Stimulated activated CD4-positive, alpha-beta T cell treated with anti-CD3 and anti-CD28 coated beads, Interleukin-1b, Interleukin-23, amount 100 ng/mL, for 4 hours (primary cell): ENCODE measurements at places on chromosomes 4 and X.

DNA sequence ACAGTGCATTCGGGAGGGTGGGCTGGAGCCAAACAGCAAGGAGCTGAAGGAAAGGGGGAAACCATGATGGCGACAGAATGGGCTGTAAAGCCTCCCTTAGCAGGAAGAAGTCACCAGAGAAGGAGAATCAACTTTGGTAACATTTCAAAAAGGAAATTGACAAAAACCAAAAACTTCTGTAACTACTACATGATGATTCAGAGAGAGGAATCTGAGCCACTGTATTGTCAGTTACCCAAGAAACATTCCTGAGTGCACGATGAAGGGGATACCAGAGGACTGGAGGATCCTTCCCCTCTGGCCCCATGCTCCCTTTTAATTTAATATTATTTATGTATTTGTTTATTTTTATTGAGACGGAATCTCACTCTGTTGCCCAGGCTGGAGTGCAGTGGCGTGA is 26.3 kb downstream of the PDHA1 start:
- DNase-seq, result no peak

GRCh38 chr4:141006242-141006802 is 126.9 kb downstream of the RNF150 start:
- no peak for DNase-seq

DNA sequence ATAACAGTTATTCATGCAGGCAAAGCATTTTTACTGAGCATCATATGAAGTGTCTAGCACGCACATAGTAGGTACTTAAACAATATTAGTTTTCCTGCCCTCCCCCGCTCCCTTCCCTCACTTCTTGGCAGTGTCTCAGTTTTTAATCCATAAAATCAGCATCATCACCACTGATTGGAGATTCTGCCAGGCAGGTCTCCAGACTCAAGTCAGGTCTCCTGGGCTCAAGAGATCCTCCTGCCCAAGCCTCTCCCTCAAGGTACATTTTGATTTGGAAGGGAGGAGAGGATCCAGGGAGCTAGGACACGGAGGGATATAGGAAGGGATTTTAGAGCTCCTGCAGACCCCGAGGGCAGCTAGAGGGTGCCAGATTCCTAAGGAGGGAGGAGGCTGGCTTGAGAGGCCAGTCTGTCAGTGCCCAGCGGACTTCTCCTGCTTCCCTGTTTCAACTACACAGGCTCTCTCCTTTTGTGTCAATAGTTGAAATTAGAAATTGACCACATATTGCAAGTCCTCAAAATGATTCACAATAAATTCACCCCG is 4.4 kb upstream of the FAT1 start:
- no peak for DNase-seq

GRCh38 chr4:188016754-188017153 is 21.2 kb downstream of the ZFP42 start:
- no peak for DNase-seq

DNA sequence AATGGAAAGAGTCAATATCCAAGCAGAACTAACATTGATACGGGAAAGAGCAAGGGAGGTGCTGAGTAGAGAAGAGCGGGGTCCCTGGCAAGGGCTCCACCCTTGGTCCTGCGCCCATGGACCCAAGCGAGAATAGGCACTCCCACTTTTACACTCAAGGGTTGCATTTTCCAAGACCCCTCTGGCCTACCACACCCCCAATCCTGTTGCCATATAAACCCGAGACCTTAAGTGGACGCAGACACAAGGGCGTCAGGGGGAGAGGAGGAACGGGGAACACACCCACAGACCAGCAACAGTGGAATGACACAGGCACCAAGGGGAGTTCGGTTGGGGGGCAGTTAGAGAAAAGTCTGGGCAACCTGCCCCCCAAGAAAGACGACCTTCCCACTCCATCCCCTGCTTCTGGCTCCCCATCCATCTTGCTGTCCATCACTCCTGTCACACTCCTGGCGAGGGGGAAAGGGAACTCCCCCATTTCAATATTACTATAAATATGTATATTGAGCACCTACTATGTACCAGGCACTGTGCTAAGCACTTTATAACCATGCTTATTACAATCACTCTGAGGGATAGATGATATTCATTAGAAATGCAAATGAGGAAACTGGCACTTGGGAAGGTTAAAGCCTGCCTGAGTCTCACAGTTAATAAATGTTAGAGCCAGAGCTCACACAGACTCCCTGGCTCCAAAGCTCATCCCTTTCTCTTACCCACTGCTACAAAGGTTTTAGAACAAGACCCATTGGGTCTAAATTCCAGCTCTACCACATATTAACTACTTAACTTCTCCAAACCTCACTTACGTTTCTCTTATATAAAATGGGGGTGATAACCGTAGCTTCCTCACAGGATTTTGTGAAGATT is 51.7 kb downstream of the SCD5 start:
- DNase-seq, result no peak

DNA sequence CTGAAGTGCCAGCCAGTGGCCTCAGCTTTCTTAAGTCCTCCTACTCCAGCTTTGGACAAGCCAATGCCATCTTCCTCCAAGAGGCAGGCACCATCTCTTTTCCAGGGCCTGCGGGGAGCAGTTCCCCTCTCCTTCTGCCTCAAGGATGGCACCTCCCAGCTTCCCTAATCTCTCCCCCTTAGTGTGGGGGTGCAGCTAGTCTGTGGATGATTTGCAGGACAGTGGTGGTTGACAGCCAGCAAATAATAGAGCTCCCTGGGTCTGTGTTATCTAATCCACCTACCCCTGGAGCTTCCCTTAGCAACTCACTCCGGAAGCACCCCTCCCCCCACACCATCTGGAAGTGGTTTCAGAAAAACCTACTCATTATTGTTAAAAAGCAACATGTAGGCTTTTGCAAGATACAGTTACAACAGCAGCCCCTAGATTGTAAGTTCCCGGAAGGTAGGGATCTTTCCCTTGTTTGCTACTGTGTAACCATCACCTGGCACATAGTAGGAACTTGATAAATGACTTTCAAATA is 247.1 kb downstream of the BCOR start:
- DNase-seq, result peak; percentile 15
